ENCODE measurements at places on chromosomes 16 and 17.

DNA sequence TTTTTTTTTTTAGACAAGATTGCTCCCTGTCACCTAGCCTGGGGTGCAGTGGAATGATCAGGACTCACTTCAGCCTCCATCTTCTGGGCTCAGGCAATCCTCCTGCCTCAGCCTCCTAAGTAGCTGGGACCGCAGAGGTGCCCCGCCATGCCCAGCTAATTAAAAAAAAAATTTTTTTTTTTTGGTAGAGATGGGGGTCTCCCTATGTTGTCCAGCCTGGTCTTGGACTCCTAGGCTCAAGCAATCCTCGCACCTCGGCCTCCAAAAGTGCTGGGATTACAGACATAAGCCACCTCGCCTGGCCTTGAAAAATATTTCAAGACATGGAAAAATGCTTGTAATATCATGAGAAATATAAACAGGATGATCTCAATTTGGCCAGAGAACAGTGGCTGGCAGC lies 42.9 kb downstream of the HAPSTR1 start:
- DNase-seq = no peak

GRCh38 chr16:2339521-2340484 lies 725 bp downstream of the ABCA3 start:
- peak; percentile 56 for DNase-seq

GRCh38 chr17:68592682-68593641 lies 8.2 kb downstream of the FAM20A start:
- DNase-seq = peak; percentile 83

DNA sequence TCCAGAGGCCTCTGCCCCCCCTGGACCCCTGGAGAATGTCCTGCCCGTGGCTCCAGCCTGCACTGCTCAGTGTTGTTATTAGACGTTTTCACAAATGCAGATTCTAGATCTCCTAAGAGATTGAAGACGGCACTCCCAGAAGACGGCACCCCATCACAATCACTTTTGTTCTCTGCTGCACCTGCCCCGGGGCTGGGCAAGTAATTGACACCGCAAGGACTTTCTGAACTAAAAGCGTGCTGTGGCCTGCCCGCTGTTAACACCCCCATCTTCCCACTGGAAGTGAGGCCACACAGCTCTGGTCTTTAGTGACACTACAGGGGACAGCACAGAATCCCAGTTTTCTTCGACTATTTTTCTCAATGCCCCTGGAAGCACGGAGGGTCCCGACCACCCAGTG lies 256.9 kb downstream of the ENGASE start:
- DNase-seq = no peak

DNA sequence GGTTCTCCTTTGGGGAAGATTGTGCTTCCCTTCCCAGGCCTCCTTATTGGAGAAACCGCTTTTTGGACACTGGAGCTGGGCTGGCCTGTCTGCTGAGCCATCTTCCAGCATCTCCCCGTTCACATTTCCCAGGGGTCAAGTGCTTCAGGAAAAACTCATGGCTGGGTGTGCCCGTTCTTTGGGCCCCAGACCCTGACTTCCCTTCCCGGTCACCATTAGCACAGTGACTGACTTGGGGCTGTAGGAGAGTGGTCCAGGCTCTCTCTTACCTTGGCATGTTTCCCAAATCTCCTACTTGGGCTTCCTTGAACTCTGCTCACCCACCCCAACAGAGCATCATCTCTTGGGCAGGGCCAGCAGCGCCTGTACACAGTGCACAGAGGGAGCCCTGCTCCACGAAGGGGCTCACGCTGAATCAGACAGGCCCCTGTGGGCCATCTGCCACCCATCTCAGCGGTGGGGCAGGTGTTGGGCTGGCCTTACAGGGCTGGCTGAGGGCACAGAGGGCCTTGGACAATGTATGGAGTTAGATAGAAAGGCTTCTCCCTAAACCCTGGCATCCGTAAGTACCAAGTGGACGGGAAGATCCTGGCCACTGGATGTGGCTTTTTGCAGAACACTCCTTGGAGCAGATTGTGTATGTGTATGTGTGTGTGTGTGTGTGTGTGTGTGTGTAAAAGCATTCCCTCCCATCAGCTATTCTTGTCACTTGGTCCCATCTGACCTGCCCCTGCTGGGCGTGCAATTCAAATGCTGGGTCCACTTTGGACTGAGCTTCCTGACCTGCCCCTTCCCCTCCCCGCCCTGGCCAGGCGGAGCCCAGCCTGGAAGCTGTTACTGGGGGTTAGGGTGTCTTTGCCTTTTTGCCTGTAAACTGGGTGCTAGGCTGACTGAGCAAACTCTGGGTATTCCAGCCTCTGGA lies 24.9 kb upstream of the CDC42EP4 start:
- DNase-seq = no peak

- DNase-seq = no peak
Observed at GRCh38 chr16:3259836-3260235, 3.4 kb upstream of the MEFV start.

DNA sequence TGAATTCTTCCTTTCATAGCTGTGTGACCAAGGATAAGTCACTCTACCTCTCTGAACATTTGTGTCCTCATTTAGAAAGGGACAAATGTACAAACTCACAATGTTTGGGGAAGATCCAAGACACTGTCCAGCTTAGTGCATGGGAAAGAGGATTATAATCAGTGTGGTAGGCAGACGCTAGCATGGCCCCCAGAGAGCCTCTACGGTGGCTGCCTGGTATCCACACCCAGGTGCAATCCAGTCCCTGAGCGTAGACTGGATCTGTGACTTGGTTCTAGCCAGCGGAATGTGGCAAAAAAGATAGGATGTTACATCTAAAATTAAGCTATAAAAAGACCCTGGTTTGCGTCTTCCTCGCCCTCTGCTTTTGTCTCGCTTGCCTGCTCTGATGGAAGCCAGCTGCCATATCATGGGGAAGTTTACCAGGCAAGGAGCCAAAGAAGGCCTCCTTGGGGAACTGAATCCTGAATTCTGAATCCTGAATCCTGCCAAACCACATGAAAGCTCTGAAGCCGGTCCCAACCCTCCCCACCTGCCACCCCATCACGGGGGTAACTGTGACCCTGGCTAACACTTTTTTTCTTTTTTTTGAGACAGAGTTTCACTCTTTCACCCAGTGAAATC lies 51.7 kb downstream of the PLXDC1 start:
- peak; percentile 89 for DNase-seq

DNA sequence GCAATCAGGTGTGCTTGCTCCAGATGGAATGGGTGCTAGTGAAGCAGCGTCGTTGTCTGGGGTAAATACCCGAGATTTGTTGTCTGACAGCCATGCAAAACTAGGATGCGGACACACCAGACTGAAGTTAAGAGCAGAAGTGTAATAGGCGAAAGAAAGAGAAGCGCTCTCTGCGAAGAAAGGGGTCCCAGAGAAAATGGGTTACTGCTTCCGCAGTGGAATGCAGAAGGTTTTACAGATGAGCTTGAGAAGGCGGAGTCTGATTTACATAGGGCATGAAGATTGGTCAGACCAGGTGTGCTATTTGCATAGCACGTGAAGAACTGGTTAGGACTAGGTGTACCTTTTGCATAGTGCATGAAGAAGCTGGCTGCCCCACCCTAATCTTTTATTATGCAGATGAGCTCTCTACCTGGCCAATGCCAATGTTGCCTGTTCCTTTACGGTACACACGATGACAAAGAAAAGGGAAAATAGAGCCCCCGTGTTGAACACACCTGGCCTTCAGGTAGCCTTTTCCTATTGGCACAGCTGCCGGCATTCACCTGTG lies 32.0 kb upstream of the SNN start:
- DNase-seq = peak; percentile 68

DNA sequence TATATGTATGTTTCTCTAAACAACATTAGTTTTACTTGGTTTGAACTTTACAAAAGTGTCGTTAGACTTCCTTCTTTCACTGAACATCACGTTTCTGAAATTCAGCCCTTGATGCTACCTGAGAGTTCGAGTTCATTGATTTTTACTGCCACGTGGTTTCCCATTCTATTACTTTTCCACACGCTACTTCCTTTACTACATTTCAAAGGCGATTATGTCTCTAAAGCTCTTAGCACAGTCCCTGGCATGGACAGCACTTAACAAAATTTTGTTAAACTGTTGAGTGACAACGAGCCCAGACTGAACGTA lies 15.9 kb upstream of the ARHGAP17 start:
- no peak for DNase-seq
